SJSA1 (cell line): ENCODE measurements at places on chromosomes 6 and 20. TPM values are rescaled to one million over a fixed set of nuclear protein-coding genes. Genes with fewer than 3 reads are reported as not detected.

The IPCEF1 gene
- 0.11 and 0.63 TPM in 2 replicates for total RNA-seq

The SMPD2 gene
- total RNA-seq: 6.0 and 9.9 TPM in 2 replicates

GRCh38 chr6:113377362-113377942, 479.7 kb upstream of the MARCKS start:
- no peaks in the 10 kb centered on the region for H3K27me3 ChIP-seq
- H3K4me1 ChIP-seq: peaks cover 26% of the 10 kb centered on the region
- no peak overlapping the region for H3K4me3 ChIP-seq
- H3K36me3 ChIP-seq: no peaks in the 10 kb centered on the region
- H3K27ac ChIP-seq: no peak overlapping the region

- H3K4me3 ChIP-seq: no peak overlapping the region
- DNase-seq: no peak
- H3K27me3 ChIP-seq: no peaks in the 10 kb centered on the region
- H3K4me1 ChIP-seq: peaks cover 5% of the 10 kb centered on the region; the same call in 1 of the 2 replicates
These were observed 73.0 kb upstream of the PTCHD4 start for GRCh38 chr6:48183811-48184605.

The BPI gene
- total RNA-seq: 0.11 TPM in 1 of 2 replicates, not detected in the other

GRCh38 chr6:17064975-17065374, 36.9 kb upstream of the STMND1 start:
- no peak overlapping the region for H3K27ac ChIP-seq
- no peaks in the 10 kb centered on the region for H3K27me3 ChIP-seq
- no peak for DNase-seq
- no peaks in the 10 kb centered on the region for H3K4me1 ChIP-seq

DNA sequence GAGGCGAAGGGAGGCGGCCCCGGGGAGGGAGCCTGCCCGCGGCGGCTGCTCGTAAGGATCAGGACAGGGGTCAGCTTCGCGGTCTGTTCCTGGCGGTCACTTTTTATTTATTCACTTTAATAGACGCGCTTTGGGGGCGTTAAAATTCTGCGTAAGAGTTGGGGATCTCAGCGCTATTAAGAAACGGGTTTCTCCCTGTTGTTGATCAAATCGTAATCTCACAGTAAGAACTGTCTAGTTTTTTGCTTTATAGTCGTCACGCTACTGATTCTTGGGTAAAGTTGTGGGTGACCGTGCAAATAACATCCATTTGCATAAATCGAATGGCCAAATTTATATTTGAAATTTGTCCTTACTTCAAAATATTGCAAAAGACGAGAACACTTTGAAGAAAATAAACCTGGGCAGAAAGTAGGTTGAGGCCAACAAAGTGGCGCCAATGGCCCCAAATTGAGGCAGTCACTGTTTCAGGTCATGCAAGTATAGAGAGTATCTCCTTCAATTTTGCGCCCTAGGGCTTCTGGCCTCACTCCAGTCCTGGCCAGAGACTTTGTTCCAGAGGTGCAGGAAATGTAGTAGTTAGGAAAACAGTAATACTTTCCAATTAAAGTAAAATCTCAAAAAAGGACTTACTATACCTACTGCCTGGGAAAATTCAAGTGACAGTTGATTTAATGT, 963 bp upstream of the RMND1 start:
- H3K36me3 ChIP-seq: peaks cover 10% of the 10 kb centered on the region; the same call in 1 of the 2 replicates
- H3K4me3 ChIP-seq: peak overlapping the region; percentile 67
- no peaks in the 10 kb centered on the region for H3K27me3 ChIP-seq
- DNase-seq: no peak

DNA sequence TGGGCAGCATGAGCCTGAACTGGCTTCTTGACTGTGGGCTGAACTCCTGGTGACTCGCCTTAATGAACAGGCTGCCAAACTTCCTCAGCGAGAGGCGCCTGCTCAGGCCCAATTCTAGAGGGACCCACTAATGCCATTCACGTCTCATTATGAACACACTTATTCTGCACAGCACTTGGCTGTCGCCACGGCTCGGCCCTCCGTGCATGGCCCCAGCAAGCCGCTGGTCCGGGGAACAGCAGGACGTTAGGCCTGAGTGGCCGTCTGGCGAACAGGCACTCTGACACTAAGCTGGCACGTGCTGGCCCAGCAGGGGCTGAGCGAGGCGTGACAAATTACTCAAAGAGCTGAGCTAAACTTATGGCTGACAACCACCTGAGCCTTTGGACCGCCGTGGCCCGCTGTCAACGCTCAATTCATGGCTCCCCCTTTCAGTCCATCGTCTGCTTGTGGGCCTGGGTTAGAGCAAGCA, 45.9 kb downstream of the INSM1 start:
- no peaks in the 10 kb centered on the region for H3K36me3 ChIP-seq
- H3K4me3 ChIP-seq: no peak overlapping the region
- H3K27ac ChIP-seq: no peak overlapping the region

GRCh38 chr6:140355476-140355875, 981.0 kb upstream of the CITED2 start:
- no peak overlapping the region for H3K27ac ChIP-seq
- no peaks in the 10 kb centered on the region for H3K4me1 ChIP-seq
- no peak for DNase-seq
- no peaks in the 10 kb centered on the region for H3K36me3 ChIP-seq
- no peak overlapping the region for H3K4me3 ChIP-seq

GRCh38 chr6:34888874-34889555, at the start of gene ANKS1A:
TSS of gene ANKS1A (plus strand) at chr6:34889255. CDS start at chr6:34889403, 148 bp downstream.
- H3K27ac ChIP-seq: peak within 1 kb of the TSS; percentile 84
- peak within 1 kb of the TSS; percentile 82 for H3K4me3 ChIP-seq
- DNase-seq: peak; percentile 71
- H3K36me3 ChIP-seq: peaks cover 24% of the 10 kb centered on the region
- no peaks in the 10 kb centered on the region for H3K27me3 ChIP-seq
